ENCODE measurements at places on chromosomes 7 and 10.

DNA sequence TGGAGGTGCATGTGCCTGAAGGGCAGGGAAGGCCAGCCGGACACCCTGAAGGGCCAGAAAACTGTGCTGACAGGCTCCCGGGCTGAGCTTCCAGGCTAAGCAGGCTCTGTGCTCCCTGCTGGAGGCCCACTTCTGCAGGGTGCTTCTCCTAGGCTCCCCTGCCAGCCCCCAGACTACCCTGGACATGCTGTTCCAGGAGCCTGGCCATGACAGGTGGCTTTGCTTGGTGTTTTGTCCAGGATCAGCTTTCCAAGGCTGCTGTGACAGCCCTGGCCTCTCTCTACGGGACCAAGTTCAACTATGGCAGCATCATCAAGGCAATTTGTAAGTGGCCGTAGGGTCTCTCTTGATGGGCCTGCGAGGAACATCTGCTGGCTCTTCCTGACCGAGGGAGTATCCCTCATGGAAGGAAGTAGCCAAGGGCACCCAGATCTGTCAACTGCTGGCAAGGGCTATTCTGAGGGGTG is 5.3 kb downstream of the CPA1 start:
- DNase-seq = no peak

DNA sequence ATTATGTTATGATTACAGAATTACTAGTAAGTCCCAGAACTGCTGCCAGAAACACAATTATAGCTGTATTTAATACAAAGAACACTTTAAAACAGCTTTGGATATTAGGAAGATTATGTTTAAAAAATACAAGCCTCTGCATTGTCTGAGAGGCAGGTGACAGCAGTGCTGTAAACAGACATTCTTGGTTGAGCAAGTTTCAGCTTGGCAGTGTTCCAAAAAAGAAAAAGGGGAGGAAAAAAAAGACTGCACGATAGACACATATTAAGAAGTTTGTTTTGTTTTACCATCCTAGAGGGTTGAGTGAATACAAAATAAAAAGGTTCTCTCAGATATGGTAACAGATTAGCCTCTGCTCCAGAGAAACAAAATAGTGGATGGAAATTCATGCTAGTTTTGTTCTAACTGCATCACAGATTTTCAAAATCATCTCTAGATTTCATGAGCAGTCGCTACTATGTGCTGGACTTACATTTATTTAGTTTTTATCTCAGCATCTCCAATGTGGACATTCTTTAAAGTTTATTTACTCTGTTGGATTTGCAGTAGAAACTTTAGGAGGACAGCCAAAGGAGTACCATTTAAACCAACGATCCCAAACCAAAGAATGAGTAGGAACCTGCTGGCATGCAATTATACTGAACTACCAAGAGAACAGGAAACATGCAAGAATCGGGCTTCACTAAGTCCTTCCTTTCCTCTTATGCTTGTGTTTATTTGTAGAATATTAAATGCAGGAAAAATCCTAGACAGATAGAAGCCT is 9.0 kb downstream of the FAM204A start:
- no peak for DNase-seq

GRCh38 chr10:2881720-2882620 is 185.4 kb upstream of the PFKP start:
- DNase-seq = no peak

- no peak for DNase-seq
Observed at GRCh38 chr10:78004215-78005026, 24.9 kb downstream of the POLR3A start.

- DNase-seq = peak; percentile 28
Observed at GRCh38 chr7:116977172-116977571, 23.9 kb downstream of the ST7 start.

GRCh38 chr7:32088451-32088881 is 18.3 kb upstream of the PDE1C start:
- DNase-seq = no peak

GRCh38 chr7:131618391-131618790 is 62.0 kb upstream of the PODXL start:
- no peak for DNase-seq

- DNase-seq = no peak
Observed at GRCh38 chr10:89256962-89257361, 5.4 kb upstream of the LIPA start.

- no peak for DNase-seq
Observed at GRCh38 chr10:44787480-44788075, 123.6 kb upstream of the TMEM72 start.

- DNase-seq = no peak
Observed at GRCh38 chr10:111146025-111146640, 69.3 kb downstream of the ADRA2A start.

- DNase-seq = no peak
Observed at GRCh38 chr7:16409777-16410176, 11.6 kb downstream of the CRPPA start.

DNA sequence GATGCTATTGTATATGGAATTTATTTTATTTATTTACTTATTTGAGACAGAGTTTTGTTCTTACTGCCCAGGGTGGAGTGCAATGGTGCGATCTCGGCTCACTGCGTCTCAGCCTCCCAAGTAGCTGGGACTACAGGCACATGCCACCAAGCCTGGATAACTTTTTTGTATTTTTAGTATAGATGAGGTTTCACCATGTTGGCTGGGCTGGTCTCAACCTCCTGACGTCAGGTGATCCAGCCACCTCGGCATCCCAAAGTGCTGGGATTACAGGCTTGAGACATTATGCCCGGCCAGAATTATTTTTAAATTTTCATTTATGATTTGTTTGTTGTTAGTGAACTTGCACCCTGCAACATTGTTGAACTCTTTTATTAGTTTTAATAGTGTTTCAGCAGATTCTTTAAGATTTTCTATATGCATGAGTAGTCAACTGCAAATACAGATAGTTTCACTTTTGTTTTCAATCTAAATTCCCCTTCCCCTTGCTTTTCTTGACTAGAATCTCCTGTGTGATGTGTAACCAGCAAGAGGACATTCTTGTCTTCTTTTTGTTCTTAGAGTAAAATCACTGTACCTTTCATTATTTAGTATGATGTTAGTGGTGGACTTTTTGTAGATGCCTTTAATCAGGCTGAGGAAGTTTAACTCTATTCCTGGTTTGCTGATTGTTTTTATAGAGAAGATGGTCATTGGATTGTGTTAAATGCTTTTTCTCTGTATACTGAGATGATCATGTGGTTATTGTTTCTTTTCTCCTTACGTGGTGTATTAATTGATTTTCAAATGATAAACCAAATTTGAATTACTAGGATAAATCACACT is 27.8 kb downstream of the ZNF33A start:
- DNase-seq = no peak

Measured in AG08396 (cell line).